T47D (cell line): ENCODE measurements at places on chromosomes 7 and 10.

DNA sequence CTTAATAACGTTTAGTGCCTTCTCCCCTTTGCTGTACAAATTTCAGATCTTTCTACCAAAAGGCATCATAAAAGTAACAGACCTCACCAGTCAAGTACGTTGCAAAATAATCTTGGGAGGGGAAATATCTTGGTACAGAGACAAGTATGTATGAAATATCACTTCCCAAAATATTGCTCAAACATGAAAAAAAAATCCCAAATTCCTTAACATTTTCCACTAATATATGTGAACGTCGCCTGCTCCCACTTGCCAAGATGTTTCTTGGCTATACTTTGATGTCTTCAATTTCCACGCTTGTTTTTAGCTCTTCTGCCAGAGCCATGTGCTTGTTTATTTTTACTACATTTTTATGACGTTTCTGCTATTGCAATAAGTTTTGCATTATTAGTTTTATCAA, 223.5 kb downstream of the PLXNA4 start:
- DNase-seq: no peak

GRCh38 chr10:30594077-30594476, 35.5 kb downstream of the LYZL2 start:
- DNase-seq: no peak

- DNase-seq: no peak
These were observed 112.4 kb downstream of the CDK6 start for GRCh38 chr7:92723943-92724342.

- no peak for DNase-seq
These were observed 11.5 kb downstream of the TMEM60 start for GRCh38 chr7:77786741-77787140.

GRCh38 chr10:131207176-131207575, 104.3 kb downstream of the TCERG1L start:
- DNase-seq: no peak

DNA sequence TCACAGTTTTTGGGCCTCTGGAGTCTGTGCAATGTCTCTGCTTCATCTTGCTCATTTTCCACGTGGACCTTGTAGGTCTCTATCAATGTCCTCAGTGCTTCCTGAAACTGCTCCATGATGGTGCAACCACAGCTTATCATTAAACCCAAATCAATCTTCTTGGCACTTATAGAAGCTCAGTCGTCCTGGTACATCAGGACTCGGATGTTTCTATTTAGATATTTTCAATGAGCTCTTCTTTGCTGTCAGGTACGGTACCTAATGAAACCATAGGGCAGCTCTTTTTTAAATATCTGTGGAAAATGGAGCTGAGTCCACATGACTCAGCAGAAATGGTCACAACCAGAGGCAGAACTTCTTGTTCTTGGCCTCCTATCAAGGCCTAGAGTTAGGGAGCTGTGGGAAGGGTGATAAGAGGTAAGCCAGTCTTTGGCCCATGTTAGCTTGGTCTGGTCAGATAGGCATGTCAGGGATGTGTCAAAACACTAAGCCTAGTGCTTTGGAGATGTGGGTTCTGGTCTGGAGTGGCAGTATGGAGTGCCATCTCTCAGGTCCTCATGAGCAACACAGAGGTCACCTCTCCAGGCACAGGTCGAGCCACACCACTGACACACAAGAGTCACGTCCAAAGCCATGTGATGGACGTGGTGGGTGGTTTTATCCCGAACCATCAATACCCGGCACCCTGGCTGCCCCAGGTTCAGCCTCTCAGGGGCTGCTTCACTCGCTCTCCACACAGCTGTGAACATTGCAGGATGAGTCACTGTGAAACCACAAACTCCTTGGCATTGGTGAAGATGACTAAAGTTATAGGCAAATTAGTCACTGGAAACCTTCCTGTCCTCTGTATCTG, 87.0 kb downstream of the TBXAS1 start:
- DNase-seq: no peak

DNA sequence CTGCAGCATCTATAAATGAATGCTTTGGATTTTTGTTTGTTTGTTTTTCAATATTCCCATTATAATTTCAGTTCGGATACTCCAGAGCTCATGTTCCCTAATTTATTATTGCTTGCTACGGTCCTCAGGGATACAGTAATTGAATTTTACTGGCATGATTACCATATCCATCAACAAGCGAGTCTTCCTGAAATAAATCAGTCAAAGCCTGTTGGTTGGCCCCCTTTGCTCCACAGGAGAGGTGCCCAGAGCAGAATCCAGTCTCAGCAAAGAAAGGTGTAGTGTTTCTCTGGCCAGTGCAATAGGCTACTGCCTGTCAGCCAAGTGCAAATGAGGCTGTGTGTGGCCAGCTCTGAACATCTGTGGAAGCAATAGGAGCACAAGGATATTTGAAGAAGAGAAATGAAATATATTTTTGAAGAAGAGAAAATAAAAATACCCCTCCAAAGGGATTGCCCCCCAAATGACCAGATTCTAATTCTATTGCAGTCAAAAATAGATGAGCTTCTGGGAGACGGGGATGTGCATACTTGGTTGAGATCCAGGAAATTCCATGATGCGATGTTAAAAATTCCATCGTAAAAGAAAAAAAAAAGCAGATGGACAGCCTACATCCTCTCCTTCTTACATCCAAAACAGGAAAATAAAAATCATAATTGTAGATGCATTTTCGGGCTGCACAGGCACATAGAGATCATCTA, 18.1 kb downstream of the TRIL start:
- no peak for DNase-seq

- DNase-seq: no peak
These were observed 100.3 kb upstream of the CPXM2 start for GRCh38 chr10:123991611-123992570.

- no peak for DNase-seq
These were observed 5.6 kb downstream of the ZNHIT1 start for GRCh38 chr7:101223528-101223927.

DNA sequence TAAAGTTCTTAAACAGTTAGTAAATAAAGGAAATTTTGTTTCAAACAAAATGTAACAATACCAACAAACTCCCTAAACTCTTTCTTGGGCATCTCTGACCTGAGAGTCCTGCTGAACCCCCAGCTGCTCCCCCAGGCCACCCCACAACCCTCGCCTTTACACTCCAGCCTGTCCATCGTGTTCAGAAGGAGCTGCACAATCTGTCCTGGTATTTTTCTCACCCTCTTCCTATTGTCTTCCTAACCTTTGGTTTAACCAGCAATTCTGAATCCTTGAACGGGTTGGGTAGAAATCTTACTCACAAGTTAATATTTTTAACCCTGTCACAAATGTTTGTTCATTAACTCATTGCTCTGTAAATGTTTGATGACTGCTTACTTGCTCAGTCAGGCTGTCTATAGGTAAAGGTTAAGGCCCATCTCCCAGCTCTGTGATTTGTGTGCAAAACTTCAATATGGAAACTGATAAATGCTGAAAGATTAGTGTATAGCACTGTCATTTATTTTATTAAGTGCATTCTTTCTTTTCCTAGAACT, 16.8 kb downstream of the SFRP4 start:
- DNase-seq: no peak

DNA sequence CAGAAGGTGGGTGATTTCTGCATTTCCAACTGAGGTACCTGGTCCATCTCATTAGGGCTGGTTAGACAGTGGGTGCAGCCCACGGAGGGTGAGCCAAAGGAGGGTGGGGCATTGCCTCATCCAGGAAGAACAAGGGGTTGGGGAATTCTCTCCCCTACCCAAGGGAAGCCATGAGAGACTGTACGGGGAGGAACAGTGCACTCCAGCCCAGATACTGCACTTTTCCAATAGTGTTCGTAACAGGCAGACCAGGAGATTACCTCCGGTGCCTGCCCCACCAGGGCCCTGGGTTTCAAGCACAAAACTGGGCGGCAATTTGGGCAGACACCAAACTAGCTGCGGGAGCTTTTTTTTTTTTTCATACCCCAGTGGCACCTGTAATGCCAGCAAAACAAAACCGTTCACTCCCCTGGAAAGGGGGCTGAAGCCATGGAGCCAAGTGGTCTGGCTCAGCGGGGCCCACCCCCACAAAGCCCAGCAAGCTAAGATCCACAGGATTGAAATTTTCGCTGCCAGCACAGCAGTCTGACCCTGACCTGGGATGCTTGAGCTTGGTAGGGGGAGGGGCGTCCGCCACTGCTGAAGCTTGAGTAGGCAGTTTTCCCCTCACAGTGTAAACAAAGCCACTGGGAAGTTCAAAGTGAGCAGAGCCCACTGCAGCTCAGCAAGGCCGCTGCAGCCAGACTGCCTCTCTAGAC, 31.2 kb downstream of the ARMC10 start:
- DNase-seq: no peak

DNA sequence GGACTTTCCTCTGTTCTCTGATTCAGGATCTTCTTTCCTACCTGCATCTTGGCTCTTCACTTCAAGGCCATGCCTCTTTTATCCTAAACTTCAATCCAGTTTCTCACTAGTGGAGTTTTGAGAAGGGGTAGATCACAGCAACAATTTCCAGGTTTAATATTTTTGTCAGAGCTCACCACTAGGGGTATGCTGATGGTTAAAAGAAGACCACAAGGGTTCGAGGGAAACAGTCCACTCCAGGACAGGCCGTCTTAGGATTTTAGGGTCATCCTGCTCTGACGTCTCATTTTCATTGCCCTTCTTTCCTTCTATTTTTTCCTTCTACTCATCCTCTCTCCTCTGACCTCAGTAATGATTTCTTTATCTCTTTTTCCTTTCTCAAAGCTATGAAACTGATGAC, 11.3 kb downstream of the STAG3 start:
- DNase-seq: no peak

DNA sequence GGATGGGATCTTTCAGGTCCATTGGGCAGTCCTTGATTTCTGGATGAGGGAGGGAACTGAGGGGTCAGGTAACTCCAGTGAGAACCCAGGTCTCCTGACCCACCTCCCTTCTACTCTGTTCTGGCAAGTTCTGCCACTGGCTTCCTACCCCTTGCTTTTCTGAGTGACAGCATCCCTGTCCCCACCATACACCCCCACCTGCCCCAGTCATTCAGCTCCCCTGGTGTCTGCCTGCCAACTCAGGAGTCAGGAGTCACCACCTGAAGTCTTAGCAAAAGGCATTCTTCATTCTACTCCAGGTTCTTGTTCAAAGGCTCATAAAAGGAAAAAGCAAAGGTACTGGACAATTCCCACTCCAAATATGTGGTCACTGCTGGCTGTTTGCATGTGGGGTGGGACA, 26.6 kb downstream of the CDHR3 start:
- DNase-seq: no peak

GRCh38 chr10:80137920-80138319, 5.4 kb downstream of the PLAC9 start:
- no peak for DNase-seq

- no peak for DNase-seq
These were observed 636.2 kb upstream of the ANKRD30A start for GRCh38 chr10:36489181-36489580.

DNA sequence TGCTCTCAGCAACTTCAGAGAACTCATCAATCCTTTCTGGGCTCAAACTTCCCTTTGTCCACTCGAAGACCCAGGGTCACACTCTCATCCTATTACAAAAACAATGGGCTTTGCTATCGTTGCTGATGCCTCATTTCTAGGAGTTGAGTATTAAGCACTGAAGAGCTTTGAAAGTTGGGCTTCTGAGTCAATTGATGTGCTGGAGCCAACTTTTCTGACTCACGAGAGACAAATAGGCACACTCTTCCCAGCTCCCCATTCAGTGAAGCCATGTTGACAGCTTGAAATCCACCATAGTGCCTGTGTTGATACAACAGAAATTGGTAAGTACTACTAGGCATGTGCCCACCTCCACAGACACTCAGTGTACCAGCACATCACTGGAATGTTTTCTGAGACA, 97.5 kb upstream of the PRSS58 start:
- no peak for DNase-seq

- no peak for DNase-seq
These were observed 130.1 kb downstream of the MYO3A start for GRCh38 chr10:26064106-26064505.

DNA sequence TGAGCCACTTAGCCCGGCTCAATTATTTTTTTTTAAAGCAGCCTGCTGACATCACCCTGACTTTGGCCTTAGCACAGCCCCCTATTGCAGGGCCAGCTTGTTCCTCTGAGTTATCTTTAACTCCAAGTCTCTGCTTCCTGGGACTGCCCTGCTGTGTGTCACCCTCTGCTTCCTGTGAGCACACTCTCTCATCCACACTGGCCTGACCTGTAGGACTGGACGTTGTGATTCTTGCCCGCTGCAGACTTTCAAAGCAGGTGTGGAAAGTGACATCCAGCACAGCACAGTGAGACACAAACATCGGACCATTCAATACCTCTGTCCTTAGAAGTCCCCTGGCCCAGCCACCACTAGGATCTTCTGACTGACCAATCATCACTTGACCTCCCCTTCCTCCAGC, 26.4 kb upstream of the HSPA12A start:
- DNase-seq: no peak

DNA sequence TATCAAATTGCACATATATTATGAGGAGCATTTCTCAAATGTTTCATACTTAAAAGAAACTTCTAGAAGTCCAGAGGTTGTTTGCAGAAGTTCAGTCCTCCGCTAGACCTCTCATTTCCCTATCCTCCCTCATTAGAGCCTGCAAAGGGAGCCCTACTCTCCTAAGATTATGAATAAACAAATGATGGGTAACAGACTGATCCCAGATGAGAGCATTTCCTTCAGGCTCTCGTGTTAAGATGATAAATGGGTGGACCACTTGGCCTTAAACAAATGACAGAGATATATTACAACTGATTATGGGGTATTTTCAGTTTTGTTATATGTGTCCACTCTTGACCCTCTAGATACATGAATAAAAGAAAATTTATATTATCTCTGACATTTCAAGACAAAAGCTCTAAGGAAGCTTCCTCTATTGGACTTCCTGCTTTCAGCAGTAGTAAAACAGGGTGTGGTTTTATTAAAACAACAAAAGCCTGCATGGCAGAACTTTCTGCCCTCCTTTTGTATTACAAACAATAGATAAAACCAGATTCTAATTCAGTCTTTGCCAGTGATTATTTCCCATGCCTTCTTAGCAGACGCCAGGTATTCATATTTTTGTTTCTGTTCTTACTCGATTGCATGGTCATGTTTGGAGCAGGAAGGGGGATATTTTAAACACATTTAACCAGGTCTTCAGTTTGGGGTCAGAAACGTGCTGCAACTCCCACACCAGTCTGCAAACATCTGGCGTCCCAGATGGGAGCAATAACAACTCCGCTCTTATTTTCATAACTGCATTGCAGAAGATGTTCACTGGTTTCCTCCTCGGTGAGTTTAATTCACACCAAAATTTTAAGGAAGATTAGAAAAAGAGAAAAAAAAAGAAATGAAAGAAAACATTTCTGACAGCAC, 52.4 kb upstream of the FAM204A start:
- DNase-seq: no peak

GRCh38 chr10:14820010-14820774, 17.6 kb downstream of the CDNF start:
- no peak for DNase-seq

DNA sequence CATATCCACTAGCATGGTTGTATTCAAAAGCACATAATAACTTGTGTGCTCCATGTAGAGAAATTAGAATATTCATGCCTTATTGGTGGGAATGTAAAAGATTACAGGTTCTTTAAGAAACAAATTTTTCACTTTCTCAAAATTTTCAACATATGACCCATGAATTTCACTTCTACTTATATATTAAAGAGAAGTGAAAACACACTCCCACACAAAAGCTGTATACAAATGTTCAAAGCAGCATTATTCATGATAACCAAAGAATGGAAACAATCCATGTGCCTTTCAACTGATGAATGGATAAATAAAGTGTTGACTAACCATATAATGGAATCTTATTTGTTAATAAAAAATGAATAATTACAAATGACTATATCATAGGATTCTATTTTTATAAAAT, 694.5 kb upstream of the PCDH15 start:
- no peak for DNase-seq
